ENCODE measurements at places on chromosomes 7 and 10. TPM values are rescaled to one million over a fixed set of nuclear protein-coding genes. Genes with fewer than 3 reads are reported as not detected.

The ITPRID1 gene
- not detected for total RNA-seq

The RINT1 gene
- total RNA-seq: 16.1 TPM

The PLEKHS1 gene
- total RNA-seq: 0.22 TPM

The TMEM209 gene
- 23.9 TPM for total RNA-seq

The CYP3A4 gene
- not detected for total RNA-seq

The ADAM8 gene
- 20.7 TPM for total RNA-seq

The ASB10 gene
- not detected for total RNA-seq

The MYOF gene
- total RNA-seq: 76.2 TPM

The OR6B1 gene
- total RNA-seq: not detected

The GLI3 gene
- total RNA-seq: 33.8 TPM

The TSPAN12 gene
- 7.6 TPM for total RNA-seq

The SPDYE9 gene
- total RNA-seq: not detected
